ENCODE measurements at places on chromosomes 11 and 22. TPM values are rescaled to one million over a fixed set of nuclear protein-coding genes. Genes with fewer than 3 reads are reported as not detected.

Gene MDK
- total RNA-seq, result 7.1 TPM

Gene KCNQ1
- total RNA-seq, result 6.4 TPM

Gene OR52I1
- total RNA-seq, result not detected

Gene HPX
- total RNA-seq, result not detected

Gene RHOD
- 0.35 TPM for total RNA-seq

Gene TH
- total RNA-seq, result not detected

Gene TRIM51
- total RNA-seq, result not detected

Gene MPPED2
- total RNA-seq, result not detected

Gene RAB38
- total RNA-seq, result 2.2 TPM

Gene DUSP8
- total RNA-seq, result 1.6 TPM

GRCh38 chr11:99934008-99934407 lies 753.1 kb upstream of the ARHGAP42 start:
- H3K27ac ChIP-seq, result no peak overlapping the region
- no peaks in the 10 kb centered on the region for H3K4me1 ChIP-seq
- H3K36me3 ChIP-seq, result no peaks in the 10 kb centered on the region
- DNase-seq, result no peak
- H3K4me3 ChIP-seq, result no peak overlapping the region

- no peaks in the 10 kb centered on the region for H3K27me3 ChIP-seq
- DNase-seq, result no peak
- H3K4me1 ChIP-seq, result peaks cover 1% of the 10 kb centered on the region
These were observed 105.8 kb downstream of the PRMT3 start for GRCh38 chr11:20493340-20493739.

DNA sequence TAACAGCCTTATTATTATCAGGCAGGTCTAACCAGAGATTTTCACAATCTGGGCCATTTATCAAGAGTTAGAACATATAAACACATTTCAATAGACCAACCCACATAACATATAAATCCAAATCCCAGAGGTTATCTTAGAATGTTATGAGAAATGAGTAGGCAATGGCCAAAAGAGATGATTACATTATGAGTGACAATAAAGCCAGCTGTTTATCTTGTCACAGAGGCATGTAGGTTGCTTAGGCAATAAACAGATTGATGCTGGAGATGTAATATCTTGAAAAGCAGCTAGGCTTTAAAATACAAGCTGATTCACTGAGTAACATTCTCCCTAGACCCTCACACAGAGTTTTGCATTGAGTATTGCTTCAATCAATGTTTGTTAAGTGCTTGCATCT lies 148.5 kb upstream of the SESN3 start:
- no peak overlapping the region for H3K4me3 ChIP-seq
- H3K27me3 ChIP-seq, result no peaks in the 10 kb centered on the region
- H3K36me3 ChIP-seq, result no peaks in the 10 kb centered on the region
- no peak for DNase-seq
- peaks cover 10% of the 10 kb centered on the region for H3K4me1 ChIP-seq

GRCh38 chr11:125258291-125259032 lies 93.9 kb downstream of the PKNOX2 start:
- H3K27ac ChIP-seq, result no peak overlapping the region
- H3K27me3 ChIP-seq, result peaks cover 27% of the 10 kb centered on the region
- no peak overlapping the region for H3K4me3 ChIP-seq
- H3K4me1 ChIP-seq, result no peaks in the 10 kb centered on the region
- DNase-seq, result no peak
- no peaks in the 10 kb centered on the region for H3K36me3 ChIP-seq

- no peak for DNase-seq
- H3K4me3 ChIP-seq, result no peak overlapping the region
- H3K27me3 ChIP-seq, result no peaks in the 10 kb centered on the region
- no peaks in the 10 kb centered on the region for H3K4me1 ChIP-seq
- H3K27ac ChIP-seq, result no peak overlapping the region
These were observed 15.0 kb downstream of the ALKBH3 start for GRCh38 chr11:43895601-43896000.

DNA sequence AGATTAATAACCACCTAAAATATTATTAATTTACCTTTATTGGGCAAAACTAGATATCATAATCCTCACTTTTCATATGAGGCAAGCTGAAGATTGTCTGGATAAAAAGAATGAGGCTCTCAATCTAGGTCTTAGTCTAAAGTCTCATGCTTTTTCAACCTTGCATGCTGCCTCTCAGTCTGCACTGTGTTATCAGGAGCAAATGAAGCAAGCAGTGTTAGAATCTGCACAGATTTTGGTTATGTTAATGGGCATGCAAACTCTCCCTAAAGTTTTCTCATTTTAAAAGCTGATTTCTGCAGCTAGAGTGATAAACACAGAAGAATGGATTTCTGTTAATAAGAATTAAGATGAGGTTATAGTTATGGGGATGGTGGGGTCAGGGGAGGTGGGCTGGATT lies 350.7 kb upstream of the C11orf87 start:
- H3K36me3 ChIP-seq, result no peaks in the 10 kb centered on the region
- H3K27ac ChIP-seq, result no peak overlapping the region

GRCh38 chr11:67996622-67997474 lies 7.0 kb downstream of the UNC93B1 start:
- H3K4me3 ChIP-seq, result no peak overlapping the region
- peaks cover 11% of the 10 kb centered on the region for H3K36me3 ChIP-seq

- DNase-seq, result peak; percentile 93
- no peak overlapping the region for H3K4me3 ChIP-seq
- H3K27ac ChIP-seq, result no peak overlapping the region
- no peaks in the 10 kb centered on the region for H3K36me3 ChIP-seq
- H3K27me3 ChIP-seq, result no peaks in the 10 kb centered on the region
These were observed 11.8 kb upstream of the MIEF1 start for GRCh38 chr22:39490135-39490798.

GRCh38 chr22:50190941-50191741 lies 5.4 kb downstream of the TRABD start:
- H3K4me1 ChIP-seq, result peaks cover 34% of the 10 kb centered on the region
- H3K27me3 ChIP-seq, result no peaks in the 10 kb centered on the region
- H3K4me3 ChIP-seq, result peak overlapping the region; percentile 93

GRCh38 chr22:39833093-39833492 lies 60.5 kb downstream of the ENTHD1 start:
- no peak for DNase-seq
- H3K4me3 ChIP-seq, result no peak overlapping the region
- H3K27ac ChIP-seq, result no peak overlapping the region
- peaks cover 42% of the 10 kb centered on the region for H3K27me3 ChIP-seq
- peaks cover 6% of the 10 kb centered on the region for H3K4me1 ChIP-seq

DNA sequence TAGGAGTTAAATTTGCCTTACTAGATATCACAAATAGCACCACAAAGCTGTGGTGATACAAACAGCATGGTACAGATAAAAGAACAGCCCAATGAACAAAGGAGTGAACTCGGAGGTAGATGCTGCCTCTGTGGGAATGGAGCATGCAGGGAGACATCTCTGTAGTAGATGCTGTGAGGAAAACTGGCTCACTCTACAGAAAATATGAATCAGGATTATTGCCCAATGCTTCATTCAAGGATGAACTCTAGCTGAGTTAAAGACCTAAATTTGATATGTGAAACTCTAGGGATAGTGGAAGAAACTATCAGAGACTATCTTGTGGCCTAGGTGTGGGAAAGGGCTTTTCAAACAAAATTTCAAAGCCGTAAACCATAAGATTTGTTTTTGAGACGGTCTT lies 15.3 kb upstream of the CAPN5 start:
- no peaks in the 10 kb centered on the region for H3K36me3 ChIP-seq
- H3K4me3 ChIP-seq, result no peak overlapping the region
- peaks cover 4% of the 10 kb centered on the region for H3K4me1 ChIP-seq
- DNase-seq, result no peak

DNA sequence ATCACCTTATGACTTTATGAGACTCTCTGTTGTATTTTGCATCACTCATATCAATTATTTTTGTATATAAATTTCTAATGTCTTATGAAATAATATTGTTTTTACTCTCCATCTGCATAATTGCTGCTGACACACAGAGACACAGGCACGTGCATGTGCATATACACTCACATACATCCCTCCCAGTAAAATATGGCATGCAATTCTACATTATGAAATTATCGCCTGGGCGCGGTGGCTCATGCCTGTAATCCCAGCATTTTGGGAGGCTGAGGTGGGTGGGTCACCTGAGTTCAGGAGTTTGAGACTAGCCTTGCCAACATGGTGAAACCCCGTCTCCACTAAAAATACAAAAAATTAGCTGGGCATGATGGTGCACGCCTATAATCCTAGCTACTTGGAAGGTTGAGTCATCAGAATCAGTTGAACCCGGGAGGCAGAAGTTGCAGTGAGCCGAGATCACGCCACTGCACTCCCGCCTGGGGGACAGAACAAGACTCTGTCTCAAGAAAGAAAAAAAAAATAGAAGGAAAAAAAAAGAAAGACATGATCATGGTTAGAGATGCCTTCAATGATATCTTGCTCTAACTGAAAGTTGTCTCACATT lies 96.7 kb upstream of the LUZP2 start:
- H3K4me1 ChIP-seq, result no peaks in the 10 kb centered on the region
- no peaks in the 10 kb centered on the region for H3K36me3 ChIP-seq
- H3K27ac ChIP-seq, result no peak overlapping the region
- no peak overlapping the region for H3K4me3 ChIP-seq

GRCh38 chr11:64229090-64229743 lies 1.1 kb upstream of the DNAJC4 start:
- no peaks in the 10 kb centered on the region for H3K27me3 ChIP-seq
- no peak for DNase-seq
- H3K4me1 ChIP-seq, result peaks cover 39% of the 10 kb centered on the region
- H3K27ac ChIP-seq, result peak overlapping the region; percentile 34
- H3K4me3 ChIP-seq, result peak overlapping the region; percentile 92
- peaks cover 6% of the 10 kb centered on the region for H3K36me3 ChIP-seq

GRCh38 chr11:94303966-94304958 lies at the start of gene IZUMO1R:
Gene IZUMO1R (plus strand): TSS chr11:94304580. CDS start chr11:94305637, 1,057 bp downstream.
- H3K4me1 ChIP-seq, result no peaks in the 10 kb centered on the region
- no peaks in the 10 kb centered on the region for H3K36me3 ChIP-seq
- no peak within 1 kb of the TSS for H3K27ac ChIP-seq
- DNase-seq, result no peak
- peaks cover 8% of the 10 kb centered on the region for H3K27me3 ChIP-seq
- H3K4me3 ChIP-seq, result no peak within 1 kb of the TSS

GRCh38 chr11:10476342-10476741 lies 21.3 kb downstream of the AMPD3 start:
- no peak for DNase-seq
- no peak overlapping the region for H3K27ac ChIP-seq
- no peak overlapping the region for H3K4me3 ChIP-seq
- H3K4me1 ChIP-seq, result peaks cover 5% of the 10 kb centered on the region
- H3K36me3 ChIP-seq, result peaks cover 46% of the 10 kb centered on the region
- no peaks in the 10 kb centered on the region for H3K27me3 ChIP-seq

- peaks cover 8% of the 10 kb centered on the region for H3K4me1 ChIP-seq
- no peak overlapping the region for H3K4me3 ChIP-seq
- H3K27ac ChIP-seq, result no peak overlapping the region
These were observed 47.5 kb upstream of the POU2AF1 start for GRCh38 chr11:111426617-111427016.

GRCh38 chr11:101577461-101577860 lies 6.3 kb downstream of the TRPC6 start:
- no peaks in the 10 kb centered on the region for H3K4me1 ChIP-seq
- no peak overlapping the region for H3K27ac ChIP-seq
- peaks cover 7% of the 10 kb centered on the region for H3K27me3 ChIP-seq
- no peaks in the 10 kb centered on the region for H3K36me3 ChIP-seq
- H3K4me3 ChIP-seq, result no peak overlapping the region

GRCh38 chr22:46122511-46122971 lies 27.8 kb upstream of the PPARA start:
- no peaks in the 10 kb centered on the region for H3K36me3 ChIP-seq
- H3K27me3 ChIP-seq, result no peaks in the 10 kb centered on the region
- H3K27ac ChIP-seq, result no peak overlapping the region

DNA sequence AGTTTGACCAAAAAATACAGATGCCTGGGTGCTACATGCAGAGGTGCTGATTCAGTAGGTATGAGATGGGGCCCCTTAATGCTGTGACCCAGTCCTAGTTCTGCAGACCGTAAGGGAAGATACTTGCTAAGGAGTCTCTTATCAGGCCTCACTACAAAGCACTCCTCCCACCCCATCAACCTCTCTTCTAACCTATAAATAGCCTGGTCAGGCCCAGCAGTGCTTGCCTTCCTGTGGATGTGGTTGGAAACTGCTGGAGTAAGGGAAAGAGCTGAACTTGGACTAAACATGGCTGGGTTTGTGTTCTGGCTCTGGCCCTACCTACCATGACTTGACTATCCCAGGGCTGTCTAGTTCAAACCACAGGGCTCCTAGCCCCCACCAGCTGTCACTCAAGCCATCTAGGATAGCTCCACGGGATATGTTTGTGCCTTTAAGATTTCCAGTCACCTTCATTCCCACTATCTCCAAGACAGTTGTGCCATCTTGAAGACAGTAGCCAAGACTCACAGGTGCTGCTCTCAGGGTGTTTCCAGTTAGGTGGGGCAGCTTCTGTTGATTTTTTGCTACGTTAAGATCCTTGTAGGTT lies 9.5 kb upstream of the DKK3 start:
- no peak for DNase-seq
- no peaks in the 10 kb centered on the region for H3K36me3 ChIP-seq
- no peak overlapping the region for H3K4me3 ChIP-seq
- no peak overlapping the region for H3K27ac ChIP-seq
- peaks cover 56% of the 10 kb centered on the region for H3K27me3 ChIP-seq

DNA sequence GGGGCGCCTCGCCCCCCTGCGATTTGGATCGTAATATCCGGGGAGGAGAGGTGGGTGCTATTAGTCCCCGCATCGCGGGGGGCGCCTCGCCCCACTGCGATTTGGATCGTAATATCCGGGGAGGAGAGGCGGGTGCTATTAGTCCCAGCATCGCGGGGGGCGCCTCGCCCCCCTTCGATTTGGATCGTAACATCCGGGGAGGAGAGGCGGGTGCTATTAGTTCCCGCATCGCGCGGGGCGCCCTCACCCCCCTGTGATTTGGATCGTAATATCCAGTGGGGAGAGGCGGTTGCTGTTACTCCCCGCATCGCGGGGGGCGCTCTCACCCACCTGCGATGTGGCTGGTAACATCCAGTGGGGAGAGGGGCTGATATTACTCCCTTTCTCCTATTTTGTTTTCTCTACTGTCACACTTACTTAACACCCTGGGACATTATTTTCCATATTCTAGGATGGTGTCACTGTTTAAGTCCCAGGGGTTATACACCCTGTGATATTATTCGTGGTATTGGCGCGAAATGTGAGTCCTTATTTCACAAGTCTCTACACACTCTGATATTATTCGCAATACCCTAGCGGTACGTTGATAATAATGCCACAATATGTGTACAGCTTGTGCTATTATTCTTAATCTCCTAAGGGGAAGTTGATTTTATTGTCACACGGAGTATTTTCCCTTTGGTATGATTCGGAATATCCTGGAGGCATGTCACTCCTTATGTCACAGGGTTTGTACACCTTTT lies 57.8 kb upstream of the ALDH3B2 start:
- peaks cover 16% of the 10 kb centered on the region for H3K27me3 ChIP-seq
- no peaks in the 10 kb centered on the region for H3K36me3 ChIP-seq

GRCh38 chr22:22463855-22464540 lies 44.5 kb downstream of the ZNF280B start:
- H3K4me1 ChIP-seq, result no peaks in the 10 kb centered on the region
- H3K36me3 ChIP-seq, result peaks cover 3% of the 10 kb centered on the region
- no peak overlapping the region for H3K4me3 ChIP-seq
- peaks cover 23% of the 10 kb centered on the region for H3K27me3 ChIP-seq
- no peak overlapping the region for H3K27ac ChIP-seq

Data from activated CD4-positive, alpha-beta T cell treated with anti-CD3 and anti-CD28 coated beads, Interleukin-2, amount 10 ng/mL, durations not matched to agents 24 days and 14 days (primary cell).